ENCODE measurements at places on chromosomes 1 and 21.
A peak's percentile ranks its signal among the peaks of the same experiment; 100 is the strongest.

- DNase-seq, result peak; percentile 94
These were observed 10.4 kb upstream of the GALE start for GRCh38 chr1:23810818-23811540.

DNA sequence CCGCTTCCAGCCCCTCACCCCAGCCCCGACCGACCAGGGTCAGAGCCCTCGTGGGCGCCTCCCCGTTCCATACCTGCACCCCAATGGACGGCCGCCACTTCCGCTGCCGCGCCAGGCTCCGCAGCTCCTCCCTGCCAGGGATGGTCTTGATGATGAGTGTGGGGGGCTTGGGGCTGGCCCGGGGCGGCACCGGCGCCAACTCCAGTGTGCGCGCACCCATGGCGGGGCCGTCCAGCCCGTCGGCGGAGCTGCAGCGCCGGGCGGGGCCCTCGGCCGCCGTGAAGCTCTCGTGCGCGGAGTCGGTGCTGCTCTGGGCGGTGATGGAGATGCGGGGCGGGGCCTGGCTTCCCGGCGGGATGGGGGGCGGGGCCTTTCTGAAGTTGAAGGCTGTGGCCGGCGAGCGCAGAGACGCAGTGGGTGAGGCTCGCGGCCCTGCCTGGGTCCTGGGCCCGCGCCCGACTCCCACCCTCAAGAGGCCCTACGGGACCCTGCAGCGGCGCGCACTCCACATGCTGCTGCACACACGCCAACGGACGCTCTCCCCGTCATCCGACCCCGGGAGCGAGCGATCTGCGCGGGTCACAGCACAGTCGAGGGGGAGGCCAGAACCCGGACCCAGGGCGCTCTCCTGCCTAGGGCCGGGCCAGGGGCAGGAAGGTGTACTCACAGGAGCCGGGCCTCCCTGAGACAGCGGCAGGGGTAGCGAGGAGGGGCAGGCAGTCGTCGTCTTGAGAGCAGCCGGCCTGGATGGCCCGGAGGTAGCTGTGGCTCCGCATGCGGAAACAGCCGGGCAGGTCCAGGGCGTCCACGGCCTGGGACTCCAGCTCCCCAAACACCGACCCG, 26.1 kb upstream of the SMIM12 start:
- DNase-seq, result no peak

- peak; percentile 16 for DNase-seq
These were observed 4.6 kb downstream of the MTARC1 start for GRCh38 chr1:220791285-220791684.

GRCh38 chr1:54937469-54937868, 43.0 kb upstream of the TMEM61 start:
- no peak for DNase-seq

GRCh38 chr1:76477156-76477555, 390.1 kb upstream of the ST6GALNAC5 start:
- no peak for DNase-seq

DNA sequence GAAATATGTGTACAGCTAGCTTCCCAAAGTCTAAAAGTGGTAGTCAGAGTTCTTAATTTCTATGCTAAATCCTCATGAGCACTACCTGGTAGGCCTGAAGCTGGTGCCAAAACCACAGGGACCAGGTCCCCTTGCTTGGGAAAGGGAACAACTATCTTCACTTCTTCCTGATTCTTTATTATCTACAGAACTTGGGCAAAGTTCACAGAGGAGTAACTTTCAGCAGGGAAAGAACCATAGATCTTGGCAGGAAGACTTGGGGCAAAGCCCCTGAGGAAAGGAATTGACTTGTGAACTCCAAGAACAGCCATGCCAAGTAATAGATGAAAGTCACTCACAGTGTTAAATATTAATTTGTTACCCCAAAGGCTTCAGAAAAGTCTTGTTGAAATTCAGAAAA, 193.0 kb downstream of the ZC3H11B start:
- no peak for DNase-seq

- peak; percentile 4 for DNase-seq
These were observed 289.9 kb downstream of the DPYD start for GRCh38 chr1:97630948-97631347.

DNA sequence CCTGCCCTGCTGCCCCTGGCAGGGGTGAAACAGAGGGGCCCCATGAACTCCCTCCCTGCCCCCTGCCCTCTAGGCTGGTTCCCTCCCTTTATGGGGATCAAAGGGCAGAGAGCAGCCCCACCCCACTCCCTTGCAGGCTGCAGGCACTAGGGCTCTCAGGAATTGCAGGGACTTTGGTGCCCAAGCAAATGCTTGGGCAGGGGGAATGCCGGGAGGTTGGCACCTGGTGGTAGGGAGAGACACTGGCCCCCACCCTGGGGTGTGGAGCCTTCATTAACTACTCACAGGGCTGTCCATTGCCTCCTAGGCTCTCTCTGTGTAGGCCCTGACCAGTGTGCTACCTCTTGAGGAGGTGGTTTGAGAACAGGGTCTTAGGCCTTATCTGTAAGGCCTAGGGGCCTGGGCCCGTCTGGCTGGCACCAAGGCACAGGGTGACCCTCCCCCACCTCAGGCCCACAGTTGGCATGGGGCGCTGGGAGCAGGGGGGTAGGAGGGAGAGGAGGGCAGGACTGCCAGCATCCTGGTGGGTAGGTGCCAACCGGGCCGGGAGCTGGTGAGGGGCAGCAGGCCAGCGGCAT, 4.7 kb downstream of the ZBTB7B start:
- no peak for DNase-seq

DNA sequence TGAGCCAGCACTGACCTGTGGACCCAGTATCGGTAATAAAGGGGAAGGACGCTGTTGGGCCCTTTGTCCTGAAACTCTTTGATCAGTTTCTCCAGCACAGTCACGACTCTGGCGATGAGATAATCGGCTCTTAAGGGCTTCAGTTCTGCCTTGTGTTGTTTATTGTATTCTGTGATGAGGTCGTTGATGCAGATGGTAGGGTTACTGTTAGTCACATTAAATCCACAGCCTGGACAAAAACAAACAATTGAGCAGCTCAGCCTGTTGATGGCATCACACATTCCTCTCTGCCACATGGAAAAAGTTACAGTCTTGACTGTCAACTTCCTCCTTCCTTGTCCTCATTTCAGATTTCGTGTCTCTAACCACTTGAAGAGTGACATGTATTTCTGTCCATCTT, 57.6 kb downstream of the SIM2 start:
- DNase-seq, result peak; percentile 36

DNA sequence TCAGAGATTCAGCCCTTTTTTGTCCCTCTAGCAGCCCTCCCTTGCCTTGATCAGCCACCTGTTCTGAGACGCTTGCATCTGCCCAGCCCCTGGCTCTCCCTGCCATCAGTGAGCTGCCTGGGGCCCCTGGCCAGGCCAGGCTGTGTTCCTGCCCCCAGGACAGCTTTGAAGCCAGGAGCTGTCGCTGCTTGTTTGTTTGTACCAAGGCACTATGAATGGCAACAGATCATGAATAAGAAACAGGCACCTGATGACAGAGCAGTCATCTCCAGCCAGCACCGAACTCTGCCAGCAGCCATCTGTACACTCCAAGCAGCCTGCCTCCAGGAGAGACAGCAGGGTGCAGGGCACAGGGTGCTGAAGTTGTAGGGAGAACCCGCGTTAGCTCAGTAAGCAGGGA, 8.1 kb upstream of the VWA5B1 start:
- DNase-seq, result no peak

DNA sequence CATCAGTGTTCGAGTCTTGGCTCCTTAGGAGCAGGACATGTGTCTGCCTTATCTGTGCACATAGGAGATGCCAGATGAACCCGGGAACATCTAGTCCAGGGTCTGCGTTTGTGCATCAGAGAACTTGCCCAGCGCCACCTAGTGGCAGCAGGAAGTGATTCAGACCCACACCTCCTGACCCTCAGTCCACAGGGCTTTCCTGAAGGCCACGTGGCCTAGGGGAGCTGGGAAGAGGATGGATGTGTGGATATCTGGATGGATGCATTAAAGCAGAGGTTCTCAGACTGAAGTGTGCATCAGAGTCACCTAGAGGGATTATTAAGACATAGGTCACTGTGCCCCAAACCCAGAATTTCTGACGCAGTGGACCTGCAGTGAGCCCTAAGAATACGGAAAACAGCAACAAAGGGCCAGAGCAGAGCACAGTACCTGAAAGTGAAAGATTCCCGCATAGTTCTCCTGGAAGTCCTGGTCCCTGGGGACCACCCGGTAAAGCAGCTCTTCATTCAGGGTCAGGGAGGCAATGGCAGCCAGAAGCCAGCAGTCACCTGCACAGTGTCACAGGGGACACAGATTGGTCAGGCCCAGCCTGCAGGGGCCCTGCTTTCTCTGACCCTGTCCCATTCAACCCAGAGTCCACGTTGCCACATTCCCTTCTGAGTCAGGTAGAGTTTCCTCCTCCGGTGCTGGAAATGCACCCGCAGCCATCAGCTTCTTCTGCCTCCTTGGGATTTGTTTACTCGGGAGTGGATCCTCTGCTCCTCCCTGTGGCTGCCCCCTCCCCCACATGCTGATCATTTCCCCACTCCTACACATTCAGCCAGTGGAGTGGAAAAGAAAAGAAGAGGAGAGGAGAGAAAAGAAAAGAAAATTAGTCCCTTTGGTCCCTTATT, 37.0 kb downstream of the CAPN8 start:
- peak; percentile 77 for DNase-seq

GRCh38 chr1:62676611-62677356, 11.4 kb downstream of the DOCK7 start:
- DNase-seq, result peak; percentile 76

All from suppressor macrophage (primary cell).